ENCODE measurements at places on chromosomes 2 and 18.

DNA sequence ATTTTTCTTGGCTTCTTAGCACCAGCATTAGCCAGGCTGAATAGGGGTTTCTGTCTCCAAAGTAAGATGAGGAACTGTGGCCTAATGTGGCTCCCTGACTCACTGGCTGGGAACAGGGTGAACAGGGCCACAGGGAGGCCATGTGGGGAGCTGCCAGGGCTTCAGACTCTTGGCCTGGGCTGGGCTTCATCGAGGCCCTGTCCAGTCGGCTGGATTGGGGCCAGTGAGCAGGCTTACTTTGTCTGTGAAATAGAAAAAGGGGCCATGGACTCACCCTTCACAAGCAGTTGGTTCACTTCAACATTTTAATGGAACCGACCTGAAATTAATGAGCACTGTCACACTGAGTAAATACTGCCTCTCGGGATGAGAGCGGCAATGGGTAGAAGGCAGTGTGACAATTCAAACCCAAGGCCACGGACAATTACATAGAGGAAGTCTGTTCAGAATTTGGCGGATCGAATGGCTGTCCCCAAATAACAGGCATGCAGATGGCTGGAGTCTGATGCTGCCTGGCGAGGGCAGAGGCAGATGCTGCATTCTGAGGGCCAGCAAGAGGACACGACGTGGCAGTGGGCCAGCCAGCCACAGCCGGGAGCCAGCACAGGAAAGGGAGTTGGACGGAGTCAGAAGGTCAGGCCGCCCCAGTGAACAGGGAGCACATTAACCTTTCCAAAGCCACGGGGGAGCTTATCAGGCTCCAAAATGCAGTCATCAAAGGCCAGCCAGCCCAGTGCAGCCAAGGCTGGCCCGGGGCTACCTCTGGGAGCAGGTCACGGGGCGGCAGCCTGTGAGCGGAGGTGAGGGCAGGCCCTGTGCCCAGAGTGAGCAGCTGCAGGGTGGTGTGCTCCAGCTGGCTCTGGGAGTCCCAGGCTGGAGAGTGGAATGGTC lies 146.6 kb upstream of the REV1 start:
- no peak for DNase-seq

DNA sequence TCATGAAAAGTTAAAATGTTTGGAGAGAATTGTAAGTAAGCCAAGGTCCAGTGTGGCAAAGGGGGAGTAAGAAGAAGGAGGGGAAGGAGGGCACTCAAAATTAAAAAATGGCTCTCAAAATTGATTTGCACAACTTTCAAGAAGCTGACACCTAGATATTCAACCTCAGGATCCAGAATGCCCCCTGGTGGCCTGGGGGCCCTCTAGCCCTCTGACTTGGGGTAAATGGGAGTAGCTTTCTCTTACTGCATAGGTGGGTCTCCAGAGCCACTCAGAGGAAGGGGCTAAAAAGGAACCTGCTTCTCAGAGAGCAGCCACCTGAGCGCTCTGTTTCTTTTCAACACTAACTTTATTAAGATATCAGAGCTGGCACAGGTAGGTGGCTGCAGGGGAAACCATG lies 968.5 kb downstream of the BCL11A start:
- no peak for DNase-seq

- DNase-seq: peak; percentile 86
Measured at GRCh38 chr2:67613227-67613626, 216.1 kb downstream of the ETAA1 start.

DNA sequence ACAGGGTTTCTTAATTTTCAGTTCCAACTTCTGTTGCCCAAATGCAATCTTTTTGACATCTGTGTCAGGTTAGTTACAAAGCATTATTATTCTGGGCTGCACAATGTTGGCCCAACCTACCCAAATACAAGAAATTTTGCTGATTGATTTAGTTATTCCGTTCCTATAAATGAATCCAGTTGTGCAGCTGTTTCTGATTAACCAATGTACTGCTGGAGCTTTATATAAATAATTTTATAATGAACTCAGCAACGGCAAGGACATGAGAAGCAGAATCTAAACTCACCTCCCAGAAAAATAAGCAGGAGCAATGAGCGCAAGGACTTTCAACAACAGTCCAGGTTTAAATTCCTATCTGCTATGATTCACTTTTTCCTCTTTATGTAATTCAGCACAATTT lies 76.3 kb upstream of the WIPF1 start:
- no peak for DNase-seq

DNA sequence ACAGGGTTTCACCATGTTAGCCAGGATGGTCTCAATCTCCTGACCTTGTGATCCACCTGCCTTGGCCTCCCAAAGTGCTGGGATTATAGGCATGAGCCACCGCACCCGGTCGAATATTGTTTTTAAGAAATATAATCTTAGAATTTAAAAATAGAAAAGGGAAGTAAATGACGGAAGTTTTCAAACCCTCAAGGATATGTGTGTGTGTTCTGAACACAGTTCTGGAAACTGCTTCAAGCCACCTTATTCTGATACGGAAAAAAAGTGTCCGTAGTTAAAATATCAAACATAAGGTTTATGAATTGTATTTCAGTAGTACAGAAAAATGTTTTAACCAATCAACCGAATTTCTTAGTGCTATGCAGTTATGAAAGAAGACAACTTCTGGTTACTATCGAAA lies 115.9 kb downstream of the UPP2 start:
- no peak for DNase-seq

Data from NCI-H524 treated with DMSO at 0.1 percent for 48 hours (cell line).